ENCODE measurements at places on chromosomes 7 and 10.
A peak's percentile ranks its signal among the peaks of the same experiment; 100 is the strongest.

GRCh38 chr10:48464121-48464870 is 140.6 kb downstream of the ARHGAP22 start:
- peak; percentile 13 for DNase-seq

- no peak for DNase-seq
These were observed 427.8 kb downstream of the ARL4A start for GRCh38 chr7:13115157-13115772.

DNA sequence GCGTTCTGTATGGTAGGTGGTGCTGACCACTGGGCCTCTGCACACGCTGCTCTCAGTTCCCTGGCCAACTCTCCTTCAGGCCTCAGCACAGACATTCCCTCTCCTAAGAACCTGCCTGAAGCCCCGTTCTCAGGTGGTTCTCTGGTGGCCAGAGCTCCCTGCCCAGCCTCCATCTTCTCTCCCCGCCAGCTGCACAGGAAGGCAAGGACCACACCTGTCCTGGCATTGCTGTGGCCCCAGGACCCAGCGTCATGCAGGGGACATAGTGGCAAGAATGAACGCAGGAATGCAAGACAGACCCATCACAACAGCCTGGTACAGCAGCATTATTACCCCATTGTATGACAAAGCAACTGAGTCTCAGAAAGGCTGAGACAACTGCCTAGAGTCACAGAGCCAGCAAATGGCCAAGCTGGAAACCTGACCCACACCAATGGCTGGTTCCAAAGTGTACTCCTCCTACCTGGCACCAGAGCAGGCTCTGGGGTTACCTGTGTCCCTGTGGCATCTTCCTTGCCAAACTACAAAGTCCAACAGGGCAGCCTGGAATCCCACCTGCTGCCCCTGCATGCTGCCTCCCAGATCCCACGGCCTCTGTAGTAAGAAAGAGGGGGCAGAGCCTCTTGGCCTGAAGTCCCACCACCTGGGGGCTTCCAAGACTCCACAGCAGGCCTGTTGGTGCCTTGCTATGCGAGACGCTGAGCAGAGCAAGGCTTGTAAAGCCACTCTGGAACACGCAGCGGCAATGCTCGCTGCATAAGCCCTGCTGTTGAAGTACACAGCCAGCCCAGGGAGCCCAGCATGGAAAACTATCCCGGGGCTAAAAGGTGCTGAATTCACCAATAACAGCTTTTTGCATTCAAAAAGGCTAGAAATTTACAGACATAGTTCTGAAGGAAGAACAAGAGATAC is 73.3 kb downstream of the CHST15 start:
- DNase-seq, result no peak

DNA sequence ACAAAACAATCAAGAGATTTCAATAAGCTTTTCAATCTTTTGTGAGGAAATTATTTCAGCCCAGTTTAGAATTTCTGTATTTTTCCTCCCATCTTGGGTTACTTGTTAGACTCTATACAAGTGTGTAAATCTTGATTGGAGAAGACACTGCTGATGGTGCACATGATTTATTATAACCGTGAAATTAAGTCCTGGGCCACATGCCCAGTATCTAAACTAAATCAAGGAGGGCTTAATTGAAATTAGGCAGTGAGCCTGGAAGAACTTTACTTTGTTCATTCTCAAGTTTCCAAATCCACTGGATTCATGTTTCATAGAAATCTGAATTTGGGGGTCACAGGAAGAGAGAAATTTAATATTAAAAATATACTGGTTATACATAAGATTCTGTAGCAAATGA is 44.5 kb downstream of the CSTF2T start:
- no peak for DNase-seq

Data from colonic mucosa (tissue), 4 donors.